SW480 (cell line): ENCODE measurements at places on chromosomes 2 and 18.

DNA sequence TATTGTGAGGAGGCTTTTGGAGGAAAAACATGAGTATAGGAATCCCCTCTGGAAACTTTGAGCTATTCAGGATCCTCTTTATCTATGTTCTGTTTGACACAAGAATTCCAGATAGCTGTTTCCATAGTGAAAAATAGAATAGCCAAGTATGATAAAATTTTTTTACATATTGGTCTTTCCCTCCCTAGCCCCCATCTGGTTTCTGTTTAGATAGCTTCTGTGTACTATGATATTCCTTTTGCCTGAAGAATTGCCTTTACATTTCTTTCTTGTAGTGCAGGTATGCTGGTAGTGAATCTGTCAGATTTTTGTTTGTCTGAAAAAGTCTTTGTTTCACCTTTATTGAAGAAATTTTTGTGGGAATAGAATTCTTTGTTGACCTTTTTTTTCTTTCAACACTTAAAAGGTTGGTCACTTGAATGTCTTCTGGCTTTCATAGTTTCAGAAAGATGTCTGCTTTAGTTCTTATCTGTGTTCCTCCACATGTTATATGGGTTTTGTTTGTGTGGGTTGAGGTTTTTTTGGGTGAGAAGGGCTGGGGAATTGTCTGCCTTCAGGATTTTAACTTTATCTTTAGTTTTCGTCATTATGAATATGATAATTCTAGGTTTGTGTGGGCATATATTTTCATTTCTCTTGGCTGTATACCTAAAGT is 29.9 kb upstream of the FBLN7 start:
- no peak for DNase-seq

DNA sequence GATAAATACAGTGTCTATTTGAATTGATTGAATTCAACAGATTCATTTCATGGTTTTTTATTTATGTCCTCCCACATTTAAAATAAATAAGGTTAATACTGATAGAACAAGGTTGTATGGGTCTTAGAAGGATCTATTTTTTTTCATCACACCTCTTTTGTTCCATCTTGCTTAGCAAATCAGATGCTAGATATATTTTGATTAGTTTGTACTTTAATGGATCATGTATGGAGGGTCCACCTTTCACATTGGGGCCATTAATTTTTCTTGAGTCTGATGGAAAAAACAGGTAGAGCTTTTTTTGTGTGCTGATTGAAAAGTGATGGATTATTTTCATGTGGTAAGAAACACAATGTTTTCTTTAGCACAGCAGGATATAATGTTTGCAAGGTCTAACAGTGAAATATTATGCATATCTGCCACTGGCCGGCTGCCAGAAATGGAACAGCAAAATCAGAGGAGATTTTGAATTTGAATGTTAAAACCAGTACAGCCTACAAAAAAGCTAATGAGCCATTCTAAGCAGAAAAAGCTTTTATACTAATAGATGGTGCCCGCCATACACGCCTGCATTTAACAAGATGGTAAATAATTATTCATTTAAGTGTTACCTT is 188.1 kb upstream of the ETAA1 start:
- no peak for DNase-seq

DNA sequence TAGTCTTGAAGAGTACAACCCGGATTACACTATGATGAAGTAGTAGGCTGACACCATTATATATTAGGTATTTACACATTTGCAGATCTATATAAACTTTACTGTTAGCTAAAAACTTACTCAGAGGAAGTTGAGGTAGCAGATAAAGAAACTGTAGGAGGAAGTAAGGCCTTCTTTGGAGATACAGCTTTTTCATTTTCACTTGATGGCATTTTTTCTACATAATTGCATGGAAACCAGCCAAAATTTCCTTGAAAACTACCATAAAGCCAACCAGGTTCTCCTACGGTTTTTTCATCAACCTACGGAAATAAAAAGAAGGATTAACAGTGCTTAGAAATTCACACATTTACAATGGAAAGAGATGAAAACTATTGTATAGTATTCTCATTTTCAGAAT is 86.6 kb downstream of the FAM228A start:
- DNase-seq, result no peak

DNA sequence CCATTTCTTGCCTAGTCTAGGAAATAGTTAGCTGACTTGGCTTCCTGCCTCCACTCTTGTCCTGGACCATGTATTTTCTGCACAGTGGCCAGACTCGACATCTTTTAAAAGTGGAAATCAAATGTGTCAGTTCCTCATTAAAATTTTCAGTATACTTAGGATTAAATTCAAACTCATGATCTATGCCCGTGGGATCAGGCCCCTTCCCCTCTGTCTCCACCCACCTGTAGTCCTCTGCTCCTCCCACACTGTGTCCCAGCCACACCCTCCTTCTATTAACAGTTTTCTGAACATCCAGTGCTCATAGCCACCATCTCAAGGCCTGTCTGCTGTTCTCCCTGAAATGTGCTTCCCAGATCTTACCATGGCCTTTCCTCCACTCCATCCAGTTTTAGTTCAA is 13.3 kb downstream of the ARHGAP25 start:
- DNase-seq, result no peak

DNA sequence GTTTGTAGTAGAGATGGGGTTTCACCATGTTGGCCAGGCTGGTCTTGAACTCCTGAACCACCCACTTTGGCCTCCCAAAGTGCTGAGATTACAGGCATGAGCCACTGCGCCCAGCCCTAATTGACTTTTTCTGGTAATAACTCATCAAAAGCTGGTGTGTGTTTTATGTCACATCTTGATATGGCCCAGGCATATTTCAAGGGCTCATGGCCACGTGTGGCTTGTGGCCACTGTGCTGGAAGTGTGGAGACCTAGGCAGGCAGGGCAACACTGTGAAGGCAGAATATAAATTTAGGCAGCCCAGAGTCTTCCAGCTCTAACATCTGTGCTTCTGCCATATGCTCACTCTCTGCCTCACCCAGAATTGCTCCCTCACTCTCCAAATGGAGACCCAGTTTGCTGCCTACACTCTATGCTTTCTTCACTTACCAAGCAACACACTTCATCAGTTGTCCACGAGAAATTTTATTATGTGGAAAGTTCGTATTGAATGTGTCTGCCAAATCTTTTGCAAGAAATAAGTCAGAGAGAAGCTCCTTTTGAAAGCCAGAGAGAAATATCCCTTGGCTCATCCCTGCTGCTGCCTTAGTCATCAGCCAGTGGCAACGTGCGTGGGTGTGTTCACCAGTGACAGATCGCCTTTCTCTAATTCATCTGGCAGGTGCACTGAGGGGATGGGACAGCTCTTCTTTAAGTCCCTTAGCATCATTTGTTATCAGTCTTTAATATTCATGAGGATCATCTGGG is 129.4 kb upstream of the CXCR4 start:
- peak; percentile 71 for DNase-seq

- no peak for DNase-seq
These were observed 359.3 kb upstream of the SALL3 start for GRCh38 chr18:78620326-78620725.

DNA sequence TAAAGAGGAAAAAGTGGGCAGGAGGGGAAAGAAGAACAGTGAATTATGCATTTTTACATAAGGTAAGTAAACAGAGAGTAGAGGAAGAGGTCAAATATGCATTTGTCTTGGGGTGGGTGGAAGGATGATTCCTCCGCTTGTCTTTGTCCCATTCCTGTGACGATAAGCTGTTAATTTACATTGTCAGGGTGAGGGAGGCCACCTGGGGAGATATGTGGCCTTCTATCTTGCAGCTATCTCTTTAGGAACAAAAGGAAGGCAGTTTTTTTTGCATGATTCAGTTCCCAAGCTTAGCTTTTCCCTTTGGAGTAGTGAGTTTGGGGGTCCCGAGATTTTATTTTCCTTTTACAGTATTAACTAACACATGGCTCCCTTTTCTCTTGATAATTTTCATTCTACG is 2.2 kb upstream of the INPP4A start:
- no peak for DNase-seq

DNA sequence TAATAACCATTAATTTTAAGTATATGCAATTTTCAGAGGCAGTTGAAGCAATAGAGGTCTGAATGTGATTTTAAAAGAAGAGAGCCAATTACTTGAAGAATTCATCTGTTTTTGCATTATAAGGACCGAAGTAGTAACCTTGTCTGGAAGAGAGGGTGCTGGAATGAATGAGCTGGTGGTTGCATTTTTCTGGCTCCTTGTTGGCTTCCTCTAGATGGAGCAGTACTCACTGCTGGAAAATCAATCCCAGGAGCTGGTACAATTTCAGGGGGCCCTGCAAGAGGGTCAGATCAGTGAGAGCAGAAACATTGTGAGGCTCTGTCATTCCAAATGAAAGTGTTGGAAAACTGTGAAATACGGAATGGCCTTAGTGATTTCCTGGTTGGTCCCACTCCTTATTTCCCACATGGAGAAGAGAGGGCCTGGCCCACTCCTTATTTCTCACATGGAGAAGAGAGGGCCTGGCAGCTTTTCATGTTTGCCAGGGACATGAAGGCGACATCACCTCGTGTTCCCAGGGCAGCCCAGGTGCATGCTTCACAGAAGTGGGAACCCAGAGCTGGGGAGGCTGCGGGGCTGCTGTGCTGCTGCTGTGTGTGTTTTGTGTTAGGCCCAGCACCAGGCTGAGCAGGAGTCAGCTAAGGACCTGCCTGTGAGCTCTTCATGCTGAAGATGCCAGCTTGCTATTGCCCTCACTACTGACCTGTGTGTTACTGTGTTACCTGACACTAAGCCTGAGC is 197.4 kb downstream of the SNTG2 start:
- DNase-seq, result no peak

DNA sequence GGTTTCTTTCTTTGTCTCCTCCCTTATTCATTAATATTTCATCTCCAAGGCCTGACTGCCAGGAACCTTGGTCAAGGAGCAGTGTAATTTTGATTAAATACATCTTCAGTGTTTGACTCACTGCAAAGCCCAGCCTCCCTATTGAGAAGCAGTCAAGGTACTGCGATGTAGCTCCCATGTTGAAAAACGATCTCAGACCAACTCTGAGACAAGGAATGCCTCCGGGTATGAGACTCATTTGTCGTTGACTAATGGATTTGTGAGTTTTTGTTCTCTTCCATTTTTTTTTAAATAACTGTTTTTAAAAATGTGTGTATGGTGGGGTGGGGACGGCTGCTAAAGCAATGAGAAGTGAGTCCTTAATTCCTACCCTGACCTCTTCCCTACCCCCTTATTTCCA is 361.6 kb downstream of the SOX11 start:
- no peak for DNase-seq

DNA sequence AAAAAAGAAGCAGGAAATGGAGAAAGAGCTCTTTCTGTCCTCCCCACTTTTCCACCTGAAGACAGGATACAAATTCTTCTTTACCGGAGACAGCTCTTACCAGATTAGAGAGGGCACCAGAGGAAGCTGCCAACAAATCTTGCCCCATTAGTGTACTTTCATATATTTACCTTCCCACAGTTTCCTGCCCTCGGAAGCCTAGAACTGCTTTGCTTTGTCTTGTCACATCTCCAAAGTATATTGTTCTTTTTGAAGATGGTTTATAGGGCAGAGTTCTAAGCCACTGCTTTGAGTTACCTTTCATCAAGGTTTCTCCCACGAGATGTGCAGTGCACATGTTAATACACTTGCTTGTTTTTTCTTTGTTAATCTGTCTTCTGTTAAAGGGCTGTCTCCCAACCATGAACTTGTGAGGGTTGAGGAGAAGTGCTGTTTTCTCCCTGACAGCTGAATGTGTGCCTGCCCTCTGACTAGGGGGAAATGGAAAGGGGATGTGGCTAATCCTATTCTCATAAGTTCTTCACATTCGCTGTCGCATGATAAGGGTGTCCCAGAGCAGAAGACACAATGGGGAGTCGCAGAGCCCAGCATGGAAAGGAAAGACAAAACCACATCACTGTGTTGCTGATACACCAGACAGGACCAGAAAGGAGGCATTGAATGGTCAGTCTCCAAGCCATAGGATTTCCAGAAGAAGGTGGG is 24.2 kb downstream of the CENPA start:
- DNase-seq, result no peak

DNA sequence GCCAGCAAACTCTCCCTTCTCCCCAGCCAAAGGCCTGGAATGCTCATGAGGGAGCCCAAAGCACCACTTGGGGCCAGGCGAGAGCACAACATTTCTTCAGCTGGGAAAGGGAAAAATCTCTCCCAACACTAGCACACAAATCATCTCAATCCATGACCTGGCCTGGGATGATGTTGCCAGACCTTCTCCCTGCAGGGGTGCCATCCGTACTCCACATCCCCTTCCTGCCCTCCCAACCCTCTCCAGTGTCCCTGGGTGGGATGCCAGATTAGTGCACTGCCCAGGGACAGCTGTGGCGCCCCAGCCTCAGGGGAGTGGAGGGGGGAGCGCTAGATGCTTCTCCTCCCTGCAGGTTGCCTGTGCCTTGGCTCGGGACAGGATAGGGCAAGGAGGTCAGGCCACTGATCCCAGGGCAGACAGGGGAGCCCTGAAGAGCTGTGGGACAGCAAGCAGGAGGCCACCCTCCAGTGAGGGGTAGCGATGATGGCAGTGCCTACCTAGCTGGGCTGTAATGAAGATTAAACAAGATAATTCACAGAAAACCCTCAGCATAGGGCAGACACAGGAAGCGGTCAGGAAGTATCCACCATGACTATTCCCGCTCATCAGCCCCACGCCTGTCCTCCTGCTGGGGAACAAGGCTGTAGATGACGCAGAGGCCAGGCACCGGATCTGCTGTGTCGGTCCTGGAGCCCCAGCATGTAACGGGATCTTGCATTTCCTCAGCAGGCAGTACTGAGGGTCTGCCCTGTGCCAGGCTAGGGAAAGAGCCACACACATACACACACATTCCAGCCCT is 31.1 kb downstream of the SERTAD2 start:
- no peak for DNase-seq

DNA sequence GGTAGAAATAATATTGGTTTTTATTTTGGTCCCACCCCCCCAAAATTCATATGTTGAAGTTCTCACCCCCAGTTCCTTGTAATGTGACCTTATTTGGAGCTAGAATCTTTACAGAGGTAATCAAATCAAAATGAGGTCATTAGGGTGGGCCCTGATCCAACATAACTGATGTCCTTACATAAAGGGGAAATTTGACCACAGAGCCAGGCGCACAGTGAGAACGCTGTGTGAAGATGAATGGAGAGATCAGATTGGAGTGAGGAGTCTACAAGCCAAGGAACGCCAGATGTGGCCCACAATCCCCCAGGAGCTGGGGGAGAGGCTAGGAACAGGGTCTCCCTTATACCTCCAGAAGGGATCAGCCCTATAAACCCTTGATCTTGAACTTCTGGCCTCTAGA is 31.6 kb upstream of the TRIB2 start:
- no peak for DNase-seq

GRCh38 chr18:77021075-77021474 is 111.5 kb downstream of the MBP start:
- DNase-seq, result no peak
